ENCODE measurements at places on chromosomes 4 and X.

GRCh38 chr4:24141836-24142235 is 252.0 kb upstream of the PPARGC1A start:
- DNase-seq, result peak; percentile 50

- DNase-seq, result no peak
These were observed 53.7 kb downstream of the ZAR1 start for GRCh38 chr4:48543796-48544195.

DNA sequence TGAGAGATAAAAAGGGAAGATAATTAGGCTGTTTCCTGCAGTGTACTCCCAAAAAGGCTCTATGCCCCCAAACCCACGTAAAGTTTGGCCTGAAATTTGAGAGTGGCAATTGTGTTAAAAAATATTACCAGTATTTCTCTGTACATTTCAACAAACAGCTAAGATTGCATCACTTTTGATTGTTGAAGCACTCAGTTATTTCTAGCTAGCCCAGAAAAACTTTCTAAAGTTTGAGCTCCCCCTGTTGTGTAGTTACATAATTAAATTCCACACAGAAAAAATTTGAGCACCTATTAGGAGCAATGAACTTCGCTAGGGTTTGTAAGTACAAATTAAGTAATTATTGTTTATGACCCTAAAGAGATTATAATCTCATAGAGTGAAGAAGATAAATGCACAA is 109.4 kb downstream of the DLG3 start:
- DNase-seq, result peak; percentile 42

GRCh38 chrX:69094977-69095669 is 70.1 kb downstream of the PJA1 start:
- no peak for DNase-seq

- peak; percentile 36 for DNase-seq
These were observed 43.1 kb downstream of the GASK1B start for GRCh38 chr4:158129694-158130093.

DNA sequence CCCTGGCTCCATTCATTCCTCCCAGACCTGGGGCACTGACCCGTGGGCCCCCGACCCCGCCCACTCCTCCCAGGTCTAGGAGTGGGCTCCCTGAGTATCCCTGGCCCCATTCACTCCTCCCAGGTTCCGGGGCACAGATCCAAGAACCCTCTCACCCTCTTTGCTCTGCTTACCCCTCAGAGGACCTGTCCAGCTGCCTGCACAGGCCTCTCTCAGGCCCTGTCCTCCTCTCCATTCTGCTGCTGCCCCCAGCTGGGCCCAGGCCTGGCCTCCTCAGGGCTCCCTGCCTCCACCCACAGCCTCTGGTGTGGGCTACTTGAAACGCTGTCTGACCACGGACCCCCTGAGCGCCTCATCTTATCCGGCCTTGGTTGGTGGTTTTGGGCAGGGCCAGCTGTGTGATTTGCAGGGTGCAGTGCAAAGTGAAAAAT is 217.7 kb upstream of the PSAPL1 start:
- DNase-seq, result no peak

DNA sequence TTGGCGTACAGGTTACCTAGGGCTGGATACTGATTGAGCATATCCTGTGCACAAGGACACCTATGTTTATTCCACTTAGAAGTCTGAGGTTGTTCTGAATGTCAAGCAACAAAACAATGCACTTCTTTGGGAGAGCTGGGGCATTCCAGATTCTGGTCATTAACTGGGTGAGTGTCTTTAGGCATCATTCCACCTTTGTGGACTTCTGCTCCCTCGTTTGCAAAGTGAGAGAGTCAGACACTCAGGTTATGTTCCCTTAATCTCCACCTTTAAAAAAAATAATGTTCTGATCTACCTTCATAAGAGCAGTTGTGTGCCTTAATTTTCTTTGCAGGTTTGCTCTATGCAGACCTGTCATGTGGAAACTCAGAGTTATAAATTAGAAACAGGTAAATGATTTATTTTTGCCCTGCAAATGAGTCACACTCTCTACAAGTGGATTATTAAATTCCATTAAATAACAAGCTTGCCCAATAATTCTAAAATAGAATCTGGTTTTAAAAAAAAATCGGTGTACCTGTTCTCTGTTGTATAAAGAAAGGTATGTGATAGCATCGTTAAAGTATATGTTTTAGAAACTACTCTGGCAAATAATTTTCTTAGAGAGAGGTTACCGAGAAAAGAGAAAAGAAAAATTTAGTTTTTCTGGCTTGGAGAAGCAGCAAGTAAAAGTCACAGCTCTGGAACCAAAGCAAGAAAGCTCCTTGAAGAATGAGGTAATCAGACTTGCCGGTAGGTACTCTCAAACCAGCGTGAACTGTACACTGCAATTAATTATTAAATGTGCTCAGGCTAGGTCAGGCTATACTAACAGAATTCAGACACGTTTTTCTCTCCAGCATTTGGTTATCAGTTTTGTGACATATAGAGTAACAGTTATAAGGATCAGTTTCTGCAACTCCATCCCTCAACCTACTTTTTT is 93.2 kb downstream of the SORBS2 start:
- DNase-seq, result no peak

DNA sequence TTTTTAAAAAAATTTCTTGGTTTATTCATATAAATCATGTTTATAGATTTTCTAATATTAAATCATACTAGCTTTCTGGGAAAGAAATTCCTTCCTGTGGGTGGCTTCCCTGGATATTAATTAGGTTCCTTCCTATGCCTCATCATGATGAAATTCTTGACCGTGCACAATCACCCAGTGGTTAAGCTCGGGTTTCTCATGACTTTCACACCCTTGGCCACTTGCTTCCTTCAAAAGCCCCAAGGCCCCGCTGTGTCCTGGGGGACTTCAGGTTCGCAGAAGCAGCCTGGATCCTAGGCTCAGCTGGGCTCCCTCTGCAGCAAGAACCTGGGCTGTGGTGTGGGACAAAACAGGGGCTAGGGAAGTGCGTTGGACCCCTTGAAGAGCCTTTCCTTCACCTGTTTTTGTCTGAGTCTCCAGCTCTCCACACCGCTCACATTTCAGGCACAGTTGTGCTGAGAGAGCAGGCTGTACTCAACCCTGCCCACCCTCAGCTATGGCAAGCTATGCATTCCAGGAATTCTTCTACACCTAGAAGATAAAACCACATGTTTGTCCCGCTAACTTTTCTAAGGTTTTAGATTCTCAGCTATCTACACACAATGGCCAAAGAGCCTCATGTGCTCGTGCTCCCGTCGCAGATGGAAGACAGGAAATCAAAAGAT is 48.9 kb upstream of the TMSB15B start:
- DNase-seq, result peak; percentile 11

DNA sequence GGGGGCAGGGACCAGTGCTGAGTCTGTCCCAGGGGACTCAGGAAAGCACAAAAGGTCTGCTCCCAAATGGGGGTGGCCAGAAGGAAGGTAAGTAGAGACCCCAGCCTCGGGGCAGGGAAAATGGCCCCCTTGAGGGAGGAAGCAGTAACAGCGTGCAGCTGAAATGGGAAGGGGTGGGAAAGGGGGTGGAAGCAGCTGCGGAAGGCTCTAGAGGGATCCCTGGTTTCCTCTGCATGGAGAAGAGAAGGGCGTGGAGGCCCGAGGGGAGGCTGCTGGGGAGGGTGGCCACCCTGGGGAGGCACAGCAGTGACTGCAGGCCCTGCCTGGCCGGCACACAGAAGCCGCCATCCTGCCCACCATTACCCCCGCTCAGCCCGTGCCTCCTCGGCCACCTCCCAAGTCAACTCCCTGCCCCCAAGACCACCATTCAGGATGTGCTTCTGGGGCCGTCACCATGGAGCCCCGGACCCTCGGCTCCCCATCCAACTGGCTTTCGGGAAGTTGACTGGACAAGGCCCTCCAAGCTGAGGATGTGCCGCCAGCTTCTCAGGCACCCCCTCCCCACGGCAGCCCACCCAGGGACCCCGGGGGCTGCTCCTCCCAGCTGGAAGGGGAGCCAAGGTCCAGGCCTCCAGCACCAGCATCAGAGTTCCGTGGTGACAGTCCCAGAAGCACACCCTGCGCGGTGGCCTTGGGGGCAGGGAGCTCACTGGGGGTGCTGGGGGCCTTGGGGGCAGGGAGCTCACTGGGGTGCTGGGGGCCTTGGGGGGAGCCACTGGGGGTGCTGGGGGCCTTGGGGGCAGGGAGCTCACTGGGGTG is 23.6 kb downstream of the CFAP99 start:
- no peak for DNase-seq

- DNase-seq, result peak; percentile 16
These were observed 154.4 kb upstream of the NOCT start for GRCh38 chr4:138861135-138861534.

DNA sequence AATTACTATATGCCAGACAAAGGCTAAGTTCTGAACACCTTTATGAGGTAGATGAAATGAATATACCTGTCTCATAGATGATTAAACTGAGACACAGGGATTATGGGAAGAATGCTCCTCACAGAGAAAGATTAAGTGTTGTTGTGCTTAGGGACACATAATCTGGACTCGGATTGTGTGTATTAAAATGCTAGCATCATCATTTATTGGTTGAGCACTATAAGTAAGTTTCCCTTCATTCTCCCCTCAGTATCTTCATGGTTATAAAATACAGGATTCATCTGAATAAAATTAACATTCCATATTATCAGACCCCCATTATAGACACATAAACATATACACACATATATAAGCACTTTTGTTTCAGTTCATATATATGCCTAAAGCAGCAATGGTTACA is 463.5 kb downstream of the PPP4R3C start:
- DNase-seq, result no peak

- peak; percentile 0 for DNase-seq
These were observed 212.7 kb downstream of the SH3BGRL start for GRCh38 chrX:81414630-81415029.

GRCh38 chr4:100288811-100289529 is 98.7 kb upstream of the DDIT4L start:
- DNase-seq, result peak; percentile 57

GRCh38 chr4:177558995-177559394 is 116.8 kb upstream of the AGA start:
- DNase-seq, result no peak

DNA sequence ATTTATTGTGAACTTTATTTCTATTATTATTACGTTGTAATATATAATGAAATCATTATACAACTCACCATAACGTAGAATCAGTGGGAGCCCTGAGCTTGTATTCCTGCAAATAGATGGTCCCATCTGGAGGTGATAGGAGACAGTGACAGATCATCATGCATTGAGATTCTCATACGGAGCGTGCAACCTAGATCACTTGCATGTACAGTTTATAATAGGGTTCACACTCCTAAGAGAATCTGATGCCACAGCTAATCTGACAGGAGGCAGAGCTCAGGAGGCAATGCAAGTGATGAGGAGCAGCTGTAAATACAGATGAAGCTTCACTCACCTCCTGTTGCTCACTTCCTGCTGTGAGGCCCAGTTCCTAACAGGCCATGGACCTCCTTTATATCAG is 2170.2 kb downstream of the PCDH7 start:
- DNase-seq, result no peak

- peak; percentile 93 for DNase-seq
These were observed 57.0 kb upstream of the PROM1 start for GRCh38 chr4:16140879-16141249.

DNA sequence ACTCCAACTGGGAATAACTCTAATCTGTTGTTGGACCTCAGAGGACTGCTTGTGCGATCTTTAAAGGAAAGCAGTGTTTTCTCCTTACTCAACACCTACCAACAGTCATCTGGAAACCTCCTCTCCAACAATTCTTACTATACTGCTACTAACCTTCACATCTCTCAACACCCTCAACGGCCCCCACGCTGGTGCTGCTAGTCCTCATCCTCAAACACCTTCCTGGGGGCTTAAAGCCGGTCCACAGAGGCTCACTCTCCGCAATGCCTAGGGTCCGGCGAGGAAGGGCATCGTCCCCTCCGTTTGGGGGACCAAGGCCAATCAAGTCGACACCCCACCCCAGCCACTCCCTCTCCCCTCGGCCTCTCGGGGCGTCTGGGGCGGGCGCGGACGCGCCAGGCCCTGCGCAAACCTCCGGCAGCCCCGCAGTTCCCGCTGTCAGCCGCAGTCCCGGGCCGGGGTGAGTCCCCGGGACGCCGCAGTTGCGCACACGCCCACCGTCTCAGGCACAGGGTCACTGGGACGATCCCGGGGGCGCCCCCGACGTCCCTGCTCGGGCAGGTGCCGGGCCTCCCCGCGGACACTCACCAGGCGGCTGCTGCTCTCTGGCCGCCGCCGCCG is 418 bp downstream of the TAB3 start:
- no peak for DNase-seq

DNA sequence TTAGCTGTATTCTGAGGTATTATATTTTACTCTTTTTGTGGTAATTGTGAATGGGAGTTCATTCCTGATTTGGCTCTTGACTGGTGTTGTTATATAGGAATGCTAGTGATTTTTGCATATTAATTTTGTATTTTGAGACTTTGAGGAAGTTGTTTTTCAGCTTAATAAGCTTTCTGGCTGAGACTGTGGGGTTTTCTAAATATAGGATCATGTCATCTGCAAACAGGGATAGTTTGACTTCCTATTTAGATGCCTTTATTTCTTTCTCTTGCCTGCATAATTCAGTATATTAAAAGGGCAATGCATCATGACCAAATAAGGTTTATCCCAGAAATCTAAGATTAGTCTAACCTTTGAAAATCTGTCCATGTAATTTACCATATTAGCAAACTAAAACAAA is 44.7 kb upstream of the EPGN start:
- DNase-seq, result no peak

DNA sequence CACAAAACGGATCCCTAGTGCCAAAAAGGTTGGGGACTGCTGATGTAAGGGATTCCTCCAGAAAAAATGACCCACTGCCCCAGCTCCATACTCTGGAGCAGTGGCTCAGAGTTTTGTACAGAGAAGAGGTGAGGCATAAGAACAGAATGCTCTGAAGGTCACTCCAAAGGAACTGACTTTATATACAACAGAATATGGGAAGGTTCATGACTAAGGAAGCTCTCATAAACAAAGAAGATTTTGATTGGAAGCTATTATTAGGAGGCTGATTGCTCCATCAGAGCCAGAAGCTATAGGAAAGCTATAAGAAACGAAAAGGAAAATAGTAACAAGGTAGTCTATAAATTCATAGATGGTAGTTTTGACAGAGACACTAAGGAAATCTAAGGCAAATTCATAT is 203.1 kb downstream of the SLC7A11 start:
- peak; percentile 16 for DNase-seq

Data from AG10803 (cell line).